AG04450 (cell line): ENCODE measurements at places on chromosomes 4 and X.

DNA sequence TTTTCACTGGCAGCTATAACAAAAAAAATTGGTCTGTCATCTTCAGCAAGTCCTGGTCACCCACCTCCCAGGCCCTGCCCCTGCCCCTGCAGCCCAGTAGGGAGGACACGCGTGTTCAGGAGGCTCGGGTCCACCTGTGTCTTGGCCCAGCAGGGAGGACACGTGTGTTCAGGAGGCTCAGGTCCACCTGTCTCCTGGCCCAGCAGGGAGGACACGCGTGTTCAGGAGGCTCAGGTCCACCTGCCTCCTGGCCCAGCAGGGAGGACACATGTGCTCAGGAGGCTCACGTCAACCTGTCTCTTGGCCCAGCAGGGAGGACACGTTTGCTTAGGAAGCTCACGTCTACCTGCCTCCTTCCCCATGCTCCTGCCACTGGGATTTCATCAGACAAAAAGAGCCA is 44.9 kb downstream of the HTT-AS start:
- DNase-seq: no peak

GRCh38 chr4:65241257-65241997 is 428.9 kb downstream of the EPHA5 start:
- DNase-seq: no peak

- DNase-seq: no peak
Measured at GRCh38 chrX:150607201-150607600, 38.8 kb downstream of the MTM1 start.

- DNase-seq: no peak
Measured at GRCh38 chrX:79412166-79412565, 45.0 kb upstream of the ITM2A start.

DNA sequence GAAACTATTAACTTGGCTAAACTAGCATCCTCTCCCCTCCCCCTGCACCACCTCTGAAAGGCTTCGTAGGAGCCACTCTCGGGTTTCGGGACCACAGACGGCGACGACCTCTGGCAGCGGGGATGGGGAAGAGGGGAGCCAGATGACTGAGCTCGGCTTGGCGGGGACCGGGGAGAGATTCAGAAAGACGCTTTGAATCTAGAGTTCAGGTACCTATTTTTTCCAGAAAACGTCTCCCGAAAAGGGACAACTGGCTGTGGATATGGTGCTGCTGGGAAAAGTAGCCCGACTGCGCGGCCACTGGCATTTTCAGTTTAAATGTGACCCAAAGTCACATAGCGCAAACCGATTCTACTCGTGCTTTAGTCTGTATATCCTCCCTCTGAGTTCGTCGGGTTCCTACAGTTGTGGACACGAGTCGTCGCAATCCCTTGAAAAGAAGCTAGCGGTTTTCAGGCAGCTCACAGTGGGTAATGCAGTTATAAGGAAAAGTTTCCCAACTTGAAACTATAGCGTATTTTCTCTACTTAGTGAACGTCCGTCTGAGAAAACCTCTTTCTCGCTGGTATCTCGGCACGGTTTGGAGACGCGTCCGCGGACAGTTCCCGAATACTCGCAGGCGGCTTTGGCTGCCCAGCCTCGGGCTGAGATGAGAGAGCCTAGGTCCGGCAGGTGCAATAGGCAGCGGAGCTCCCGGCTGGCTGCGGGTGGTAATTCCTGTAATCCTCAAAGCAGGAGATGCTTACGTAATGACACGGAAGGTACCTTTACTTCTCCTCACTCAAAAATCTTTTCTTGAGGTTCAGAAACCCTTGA is 1.3 kb downstream of the PARM1 start:
- DNase-seq: no peak

GRCh38 chr4:94350095-94350494 is 7.5 kb upstream of the HPGDS start:
- no peak for DNase-seq

- DNase-seq: no peak
Measured at GRCh38 chrX:71910986-71911730, 513 bp downstream of the NHSL2 start.

GRCh38 chrX:150907474-150907873 is 9.0 kb upstream of the CD99L2 start:
- DNase-seq: no peak

GRCh38 chr4:133156096-133156495 is 7.0 kb downstream of the PCDH10 start:
- no peak for DNase-seq

- no peak for DNase-seq
Measured at GRCh38 chr4:28014469-28014868, 1153.8 kb downstream of the STIM2 start.
